ENCODE measurements at places on chromosomes 6 and 20.

- no peak for DNase-seq
Observed at GRCh38 chr6:107806691-107807090, 17.4 kb downstream of the SCML4 start.

GRCh38 chr6:141464896-141465295 lies 667.8 kb upstream of the GJE1 start:
- no peak for DNase-seq

- no peak for DNase-seq
Observed at GRCh38 chr20:21175433-21175832, 49.6 kb downstream of the KIZ start.

- no peak for DNase-seq
Observed at GRCh38 chr6:139625998-139626975, 251.8 kb upstream of the CITED2 start.

GRCh38 chr6:95805699-95806098 lies 210.1 kb upstream of the FUT9 start:
- no peak for DNase-seq

DNA sequence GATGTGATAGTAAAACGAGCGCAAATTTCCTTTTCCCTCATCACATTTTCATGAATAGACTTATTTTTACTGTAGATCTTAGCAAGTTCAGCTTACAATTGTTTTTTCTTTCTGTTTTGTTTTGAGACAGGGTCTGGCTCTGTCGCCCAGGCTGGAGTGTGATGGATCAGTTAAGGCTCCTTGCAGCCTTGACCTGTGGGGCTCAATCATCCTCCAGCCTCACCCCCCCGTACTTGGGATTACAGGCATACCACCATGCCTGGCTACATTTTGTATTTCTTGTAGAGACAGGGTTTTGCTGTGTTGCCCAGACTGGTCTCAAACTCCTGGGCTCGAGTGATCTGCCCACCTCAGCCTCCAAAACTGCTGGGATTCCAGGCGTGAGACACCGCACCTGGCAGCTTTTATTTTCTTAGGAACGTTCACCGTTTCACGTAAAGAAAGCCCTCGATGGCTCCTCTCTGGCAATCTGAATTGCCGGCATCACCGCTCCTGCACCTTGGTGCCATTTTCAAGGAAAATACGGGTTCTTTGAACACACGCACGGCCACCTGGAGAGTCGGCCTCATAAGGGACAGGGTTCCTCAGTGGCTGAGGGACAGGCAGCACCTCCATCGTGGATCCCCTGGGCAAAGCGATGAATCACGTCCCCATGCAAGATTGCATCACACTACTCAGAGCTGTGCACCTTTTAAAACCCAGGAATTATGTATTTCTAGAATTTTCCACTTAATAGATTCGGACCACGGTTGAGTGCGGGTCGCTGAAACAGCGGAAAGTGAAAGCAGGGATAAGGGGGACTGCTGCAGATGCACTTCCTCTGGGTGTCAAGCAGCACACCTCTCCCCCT lies 78.7 kb downstream of the IRF4 start:
- no peak for DNase-seq

- peak; percentile 23 for DNase-seq
Observed at GRCh38 chr6:149560736-149561135, 5.4 kb upstream of the GINM1 start.

DNA sequence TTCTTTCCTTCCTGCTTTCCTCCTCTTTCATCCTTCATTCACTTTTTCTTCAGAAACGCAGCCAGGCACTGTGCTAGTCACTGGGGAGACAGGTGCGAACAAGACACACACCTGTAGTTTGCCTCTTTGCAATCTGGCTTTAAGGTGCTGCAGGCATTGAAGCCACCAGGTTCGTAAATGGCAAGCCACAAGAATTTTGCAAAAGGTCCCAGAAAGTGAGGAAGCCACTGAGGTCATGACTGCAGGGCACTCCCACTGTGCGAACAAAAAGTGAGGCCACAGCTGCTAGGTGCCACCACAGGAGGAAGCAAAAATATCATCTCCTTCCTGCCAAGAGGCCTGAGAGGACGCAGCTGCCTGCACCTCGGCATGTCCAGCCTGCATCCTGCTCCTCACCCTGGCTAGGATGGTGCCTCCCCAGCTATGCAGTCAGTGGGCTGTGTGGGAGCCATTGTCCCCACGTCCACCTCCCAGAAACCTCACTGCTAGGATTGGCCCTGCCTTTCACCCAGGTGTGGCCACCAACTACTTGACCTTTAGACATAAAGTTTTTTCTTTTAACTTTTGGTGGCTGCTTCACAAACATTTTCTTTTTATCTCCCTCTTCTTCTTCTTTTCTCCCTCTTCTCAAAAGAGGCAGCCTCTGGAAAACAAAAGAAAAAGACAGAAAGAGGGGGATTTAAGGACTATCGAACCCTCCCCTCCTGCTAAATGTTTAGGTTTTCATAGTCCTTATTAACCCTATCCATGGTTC lies 230.8 kb downstream of the BCAS1 start:
- no peak for DNase-seq

All from AG08396 (cell line).